ENCODE measurements at places on chromosomes 7 and 10.

- no peak for DNase-seq
These were observed 22.2 kb downstream of the ARHGAP21 start for GRCh38 chr10:24701447-24701846.

DNA sequence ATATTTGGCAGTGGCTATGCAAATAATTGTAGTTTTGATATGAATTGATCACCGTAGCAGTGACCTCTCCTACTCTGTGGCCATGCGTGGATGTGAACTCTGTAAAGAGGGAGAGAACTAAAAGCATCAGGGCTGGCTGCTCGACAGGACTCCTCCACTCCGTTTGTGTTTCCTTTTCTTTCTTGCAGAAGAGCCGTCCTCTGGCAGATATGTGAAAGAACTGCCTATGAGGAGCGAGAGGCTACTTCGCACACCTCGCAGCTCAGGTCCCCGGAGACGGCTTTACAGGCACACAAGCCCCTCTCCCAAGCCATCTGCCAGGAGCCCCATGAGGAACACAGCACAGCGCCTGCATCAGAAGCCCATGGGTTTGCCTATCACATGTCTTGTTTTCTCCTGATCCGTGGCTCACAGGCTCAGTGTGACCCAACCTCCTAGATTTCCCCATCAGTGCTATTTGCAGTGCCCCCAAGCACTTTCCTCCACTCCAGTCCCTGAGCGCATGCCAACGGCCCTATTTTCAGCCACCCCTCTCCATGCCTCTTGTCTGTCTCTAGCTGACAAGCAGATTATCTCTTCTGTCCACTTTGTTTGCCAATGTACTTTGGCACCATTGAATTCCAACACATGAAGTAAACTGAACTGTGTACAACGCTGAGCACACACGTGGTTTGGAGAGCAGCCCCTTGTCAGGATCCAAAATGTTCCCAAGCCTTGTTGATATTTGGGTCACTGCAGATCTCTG lies 164.3 kb upstream of the AKR1E2 start:
- DNase-seq = no peak

GRCh38 chr10:996031-996430 lies 7.8 kb downstream of the GTPBP4 start:
- DNase-seq = no peak

GRCh38 chr7:75725306-75725705 lies 13.4 kb downstream of the HIP1 start:
- no peak for DNase-seq

GRCh38 chr10:113498997-113499396 lies 53.9 kb upstream of the HABP2 start:
- no peak for DNase-seq

GRCh38 chr10:56142092-56142728 lies 218.8 kb downstream of the ZWINT start:
- DNase-seq = no peak

GRCh38 chr7:2866601-2867000 lies 22.5 kb upstream of the GNA12 start:
- no peak for DNase-seq

GRCh38 chr7:128800567-128800966 lies 8.8 kb downstream of the CCDC136 start:
- DNase-seq = no peak

DNA sequence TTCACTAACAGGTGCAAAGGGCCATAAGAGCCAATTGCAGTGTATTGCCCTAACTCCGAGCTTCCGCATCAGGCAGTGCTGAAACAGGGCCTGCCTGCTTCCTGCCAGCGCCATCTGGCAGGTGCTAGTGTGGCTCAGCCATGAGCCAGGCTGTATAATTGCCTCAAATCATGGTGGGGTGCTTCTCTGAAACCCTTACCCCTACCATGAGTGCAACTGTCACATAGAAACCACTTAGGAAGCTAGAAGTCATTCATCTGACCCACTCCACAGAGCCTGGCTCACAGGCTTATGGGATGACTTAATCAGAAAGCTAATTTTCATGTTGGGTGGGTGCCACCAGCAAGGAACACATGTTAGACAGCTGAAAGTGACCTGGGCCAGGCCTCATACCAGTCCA lies 133.3 kb upstream of the LAMB4 start:
- no peak for DNase-seq

DNA sequence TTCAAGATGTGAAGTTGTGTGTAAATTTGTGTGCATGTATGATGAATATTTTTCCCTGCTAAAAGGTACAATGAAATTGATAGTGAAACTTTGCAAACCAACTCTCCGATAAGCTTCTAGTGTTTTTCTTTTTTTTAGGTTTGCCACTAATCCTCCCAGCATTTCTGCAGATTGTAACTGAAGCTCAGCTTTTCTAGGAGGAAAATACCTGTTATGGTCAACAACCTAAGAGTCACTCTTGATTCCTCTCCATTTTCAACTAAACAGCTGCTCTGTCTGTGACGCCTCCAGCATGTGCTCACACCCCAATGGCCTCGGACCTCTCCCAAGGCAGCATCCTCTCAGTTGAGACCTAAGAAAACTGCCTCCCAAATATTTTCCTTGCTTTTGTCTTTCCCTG lies 406.2 kb downstream of the KCNMA1 start:
- DNase-seq = no peak

GRCh38 chr10:74307061-74307651 lies 156.1 kb downstream of the ADK start:
- DNase-seq = no peak

- peak; percentile 20 for DNase-seq
These were observed 1.5 kb downstream of the KMT2E start for GRCh38 chr7:105015390-105015965.

- no peak for DNase-seq
These were observed 104.2 kb upstream of the ACBD5 start for GRCh38 chr10:27344568-27345454.

DNA sequence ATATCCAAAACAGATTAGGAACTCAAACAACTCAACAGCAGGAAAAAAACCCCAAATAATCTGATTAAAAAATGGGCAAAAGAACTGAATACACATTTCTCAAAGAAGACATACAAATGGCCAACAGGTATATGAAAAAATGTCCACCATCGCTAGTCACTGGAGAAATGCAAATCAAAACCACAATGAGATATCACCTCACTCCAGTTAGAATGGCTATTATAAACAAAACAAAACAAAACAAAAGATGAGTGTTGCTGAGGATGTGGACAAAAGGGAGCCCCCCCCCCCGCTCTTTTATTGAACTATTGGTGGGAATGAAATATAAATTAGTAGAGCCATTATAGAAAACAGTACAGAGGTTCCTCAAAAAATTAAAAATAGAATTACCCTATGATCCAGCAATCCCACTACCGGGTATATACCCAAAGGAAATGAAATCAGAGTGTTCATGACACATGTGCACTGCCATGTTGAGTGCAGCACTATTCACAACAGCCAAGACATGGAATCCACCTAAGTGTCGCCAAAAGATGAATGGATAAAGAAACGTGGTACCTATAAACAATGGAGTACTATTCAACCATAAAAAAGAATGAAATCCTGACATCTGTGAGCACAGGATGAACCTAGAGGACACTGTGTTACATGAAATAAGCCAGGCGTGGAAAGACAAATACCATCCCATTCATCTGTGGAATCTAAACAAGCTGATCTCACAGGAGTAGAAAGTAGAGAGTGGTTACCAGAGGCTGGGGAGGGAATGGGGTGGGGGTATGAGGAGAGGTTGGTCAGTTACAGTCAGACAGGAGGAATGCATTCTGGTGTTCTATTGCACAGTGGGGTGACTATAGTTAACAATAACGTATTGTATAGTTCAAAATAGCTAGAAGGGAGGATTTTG lies 78.1 kb upstream of the RHEB start:
- no peak for DNase-seq

- DNase-seq = no peak
These were observed 125.6 kb downstream of the NT5C2 start for GRCh38 chr10:103067484-103067883.

DNA sequence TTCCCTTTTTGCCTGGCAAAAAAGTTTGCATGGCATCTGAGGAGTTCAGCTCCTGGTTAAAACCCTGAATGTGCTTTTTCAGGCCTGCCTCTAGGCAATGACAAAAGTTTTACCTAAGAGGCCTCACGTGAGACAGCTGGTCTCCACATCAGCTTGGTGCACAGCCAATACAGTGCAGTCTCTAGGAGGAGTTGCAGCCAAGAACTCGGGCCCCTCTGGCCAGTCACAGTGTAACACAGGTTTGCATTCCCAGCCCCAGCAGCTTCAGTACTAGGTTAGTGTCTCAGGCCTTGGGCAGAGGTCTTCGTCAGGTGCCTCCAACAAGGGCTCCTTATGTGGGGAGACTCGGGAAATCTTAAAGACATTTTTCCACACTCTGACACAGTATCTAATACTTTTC lies 771.7 kb downstream of the SORCS1 start:
- no peak for DNase-seq

GRCh38 chr10:18000601-18001000 lies 48.9 kb downstream of the SLC39A12 start:
- no peak for DNase-seq

DNA sequence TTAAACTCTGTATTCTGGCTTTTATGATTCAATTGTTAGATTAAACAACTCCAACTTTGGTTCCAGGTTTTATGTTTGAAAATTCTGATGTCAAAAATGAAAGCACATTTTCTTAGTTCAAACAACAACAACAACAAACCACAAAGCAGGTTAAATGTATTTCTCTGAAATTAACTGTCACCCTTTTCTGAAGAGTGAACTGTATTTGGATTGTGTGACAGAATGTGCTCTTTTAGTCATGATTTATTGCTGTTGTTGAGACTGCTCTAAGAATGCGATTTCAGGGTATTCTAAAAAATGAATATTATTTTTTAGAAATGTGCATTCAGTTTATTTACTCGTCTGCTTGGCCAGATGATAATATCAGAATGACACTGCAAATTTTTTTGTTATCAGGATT lies 144.1 kb downstream of the GNAI1 start:
- DNase-seq = no peak

- no peak for DNase-seq
These were observed 86.6 kb upstream of the PDK4 start for GRCh38 chr7:95682913-95683312.

DNA sequence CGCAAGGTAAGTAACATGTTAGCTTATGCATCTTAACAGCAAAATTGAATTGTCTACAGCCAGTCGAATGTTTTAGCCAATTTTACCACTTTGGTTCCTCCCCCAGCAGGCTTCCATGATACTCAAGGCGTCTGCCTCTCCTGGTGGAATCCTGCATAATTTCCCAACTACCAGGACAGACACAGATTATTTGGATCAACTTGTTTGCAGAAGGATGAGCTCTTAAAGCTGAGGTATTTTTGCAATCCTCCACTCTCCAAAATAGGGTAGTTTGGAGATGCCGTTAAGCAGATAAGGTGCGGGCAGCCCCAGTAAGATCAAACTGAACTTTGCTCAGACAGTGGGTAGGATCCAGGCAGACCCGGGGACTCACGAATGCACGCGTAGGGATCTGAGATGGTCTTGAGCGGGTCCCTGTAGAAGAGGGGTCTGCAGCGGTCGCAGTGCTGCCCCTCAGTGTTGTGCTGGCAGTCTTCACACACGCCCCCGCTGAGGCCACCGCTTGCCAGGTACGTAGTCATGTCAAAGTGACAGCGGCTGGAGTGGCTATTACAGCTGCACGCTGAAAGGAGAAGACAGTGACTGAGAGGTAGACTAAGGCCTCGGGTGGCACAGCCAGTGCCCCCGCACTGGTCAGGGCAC lies 27.4 kb downstream of the LAMB4 start:
- no peak for DNase-seq

GRCh38 chr10:26969145-26969926 lies 108.6 kb upstream of the ABI1 start:
- no peak for DNase-seq
